ENCODE measurements at places on chromosomes 11 and 22.
A peak's percentile ranks its signal among the peaks of the same experiment; 100 is the strongest.

DNA sequence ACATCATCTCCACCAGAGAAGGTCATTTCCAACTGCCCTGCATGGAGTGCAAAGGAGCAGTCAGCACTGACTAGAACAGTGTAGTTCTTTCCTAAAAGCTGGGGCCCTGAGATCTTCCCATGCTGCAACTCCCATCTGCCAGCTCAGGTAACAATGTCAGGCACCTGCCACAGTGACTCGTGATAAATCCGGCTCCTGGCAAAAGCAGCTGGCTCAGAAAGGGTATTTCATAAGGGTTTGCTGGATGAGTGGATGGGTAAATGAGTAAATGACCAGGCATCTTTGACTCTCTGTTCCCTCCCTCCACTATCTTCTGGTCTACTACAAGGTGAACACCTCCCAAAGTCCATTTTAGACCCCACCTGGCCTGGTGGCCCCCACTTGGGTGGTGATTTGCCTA, 403.6 kb downstream of the NXPE2 start:
- DNase-seq = no peak

- DNase-seq = no peak
Observed at GRCh38 chr11:110835106-110835505, 122.9 kb upstream of the ARHGAP20 start.

DNA sequence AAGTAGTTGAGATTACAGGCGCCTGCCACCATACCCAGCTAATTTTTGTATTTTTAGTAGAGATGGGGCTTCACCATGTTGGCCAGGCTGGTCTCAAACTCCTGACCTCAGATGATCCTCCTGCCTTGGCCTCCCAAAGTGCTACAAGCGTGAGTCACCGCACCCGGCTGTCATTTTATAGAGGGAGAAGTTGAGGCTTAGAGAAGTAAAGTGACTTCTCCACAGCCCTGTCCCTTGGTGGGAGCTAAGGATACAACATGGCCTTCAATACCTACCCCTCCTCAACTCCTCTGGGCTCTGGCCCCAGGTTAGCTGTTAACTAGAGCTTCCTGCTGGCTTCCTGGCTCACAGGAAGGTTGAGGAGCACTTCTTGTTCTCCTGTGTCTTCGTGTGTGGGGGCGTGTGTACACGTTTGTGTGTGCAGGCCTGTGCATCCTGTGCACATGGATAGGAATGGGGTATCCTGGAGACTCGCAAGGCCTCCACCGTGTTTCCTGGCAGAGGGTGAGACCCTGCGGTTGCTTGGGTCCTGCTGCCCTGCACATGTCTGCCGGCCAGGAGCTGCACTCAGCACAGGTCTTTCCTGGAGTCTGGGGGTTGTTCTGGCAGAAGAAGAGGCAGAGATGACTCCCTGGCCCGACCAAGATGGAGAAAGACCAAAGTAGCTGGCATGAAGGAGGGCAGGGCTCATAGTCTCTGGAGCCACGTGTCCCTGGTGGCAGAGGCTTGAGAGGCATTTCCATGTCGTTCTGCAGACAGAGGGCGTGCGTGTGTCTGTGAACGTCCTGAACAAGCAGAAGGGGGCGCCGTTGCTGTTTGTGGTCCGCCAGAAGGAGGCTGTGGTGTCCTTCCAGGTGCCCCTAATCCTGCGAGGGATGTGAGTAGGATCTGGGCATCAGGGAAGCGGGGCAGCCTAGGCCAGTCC, 2.4 kb downstream of the SIDT2 start:
- peak; percentile 25 for DNase-seq

DNA sequence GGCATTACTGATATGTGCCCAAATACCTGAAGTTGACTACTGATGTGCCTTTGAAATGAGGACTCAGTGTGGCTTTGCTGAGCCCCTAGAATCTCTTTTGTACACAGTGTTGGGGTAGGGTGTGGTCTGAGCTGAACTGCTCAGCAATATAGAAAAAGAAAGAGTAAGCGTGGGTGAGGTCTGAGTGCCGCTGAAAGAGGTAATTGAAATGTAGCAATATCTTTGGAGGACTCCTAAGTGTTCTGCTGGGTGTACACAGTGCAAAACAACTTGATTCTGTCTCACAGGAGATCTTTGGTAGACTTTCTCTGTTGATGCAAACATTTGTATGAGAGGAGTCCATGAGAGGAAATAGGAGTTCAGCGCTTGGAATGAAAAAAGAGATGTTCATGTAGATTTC, 73.7 kb upstream of the PTPN5 start:
- no peak for DNase-seq

GRCh38 chr22:43481568-43482317, 69.9 kb downstream of the MPPED1 start:
- no peak for DNase-seq

GRCh38 chr11:70501933-70502540, 103.7 kb downstream of the CTTN start:
- no peak for DNase-seq

- no peak for DNase-seq
Observed at GRCh38 chr11:124762624-124763155, 600 bp upstream of the ESAM start.

GRCh38 chr11:26025676-26026075, 306.3 kb upstream of the ANO3 start:
- DNase-seq = no peak

DNA sequence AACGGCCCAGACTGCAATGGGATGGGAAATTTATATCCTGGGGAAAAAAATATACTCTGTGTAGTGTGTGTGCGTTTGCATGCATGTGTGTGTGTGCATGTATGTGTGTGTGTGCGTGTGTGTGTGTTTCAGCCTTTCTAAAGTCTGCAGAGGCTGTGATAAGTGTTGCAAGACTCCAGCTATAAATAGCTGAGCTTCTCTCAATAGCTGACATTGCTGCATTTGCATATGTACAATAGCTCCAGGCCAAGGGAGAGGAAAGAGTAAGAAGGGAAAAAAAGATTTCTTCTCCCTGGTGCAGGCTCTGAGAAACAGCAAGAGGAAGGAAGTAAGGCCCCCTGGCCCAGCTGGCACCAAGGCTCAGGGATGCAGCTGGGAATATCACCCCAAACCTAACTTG, 483.0 kb downstream of the MN1 start:
- no peak for DNase-seq

DNA sequence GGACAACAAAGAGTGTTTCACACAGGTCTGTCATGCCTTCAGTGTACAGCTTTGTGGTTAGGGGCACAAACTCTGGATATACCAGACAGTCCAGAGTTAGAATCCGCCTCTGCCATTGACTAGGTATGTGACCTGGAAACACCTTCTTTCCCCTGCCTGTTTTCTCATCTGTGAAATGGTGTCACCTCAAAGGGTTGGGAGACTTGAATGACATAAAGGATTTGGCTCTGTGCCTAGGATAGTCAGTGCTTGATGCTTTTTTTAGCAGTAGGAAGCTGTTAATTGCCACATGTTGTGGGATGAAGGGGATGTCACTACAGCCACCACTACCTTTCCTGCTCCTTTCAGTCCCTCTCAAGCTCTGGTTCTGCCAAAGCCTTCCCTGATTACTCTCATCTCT, 17.4 kb upstream of the LRRC55 start:
- DNase-seq = no peak

DNA sequence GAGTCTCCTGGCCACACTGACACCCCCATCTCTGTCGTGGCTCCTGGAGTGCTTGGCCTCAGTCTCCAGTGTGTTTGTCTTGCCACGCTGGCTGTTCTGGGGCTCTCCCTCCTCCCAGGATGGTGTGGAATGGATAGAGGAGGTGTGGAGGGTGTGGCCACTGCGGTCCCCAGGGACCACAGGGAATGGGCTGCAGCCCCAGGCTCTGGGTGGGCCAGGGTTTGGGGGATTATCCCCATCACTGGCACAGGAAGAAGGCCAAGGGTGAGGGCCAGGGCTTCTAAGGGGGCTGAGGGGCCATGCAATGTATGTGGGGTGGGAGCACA, 8.1 kb downstream of the GNAZ start:
- DNase-seq = no peak

- no peak for DNase-seq
Observed at GRCh38 chr11:113119074-113119473, 157.9 kb downstream of the NCAM1 start.

GRCh38 chr22:50236731-50237409, 8.0 kb downstream of the TUBGCP6 start:
- no peak for DNase-seq

- DNase-seq = no peak
Observed at GRCh38 chr11:114398303-114398920, 1.9 kb downstream of the C11orf71 start.
